ENCODE measurements at places on chromosomes 12 and 14. TPM values are rescaled to one million over a fixed set of nuclear protein-coding genes. Genes with fewer than 3 reads are reported as not detected.

DNA sequence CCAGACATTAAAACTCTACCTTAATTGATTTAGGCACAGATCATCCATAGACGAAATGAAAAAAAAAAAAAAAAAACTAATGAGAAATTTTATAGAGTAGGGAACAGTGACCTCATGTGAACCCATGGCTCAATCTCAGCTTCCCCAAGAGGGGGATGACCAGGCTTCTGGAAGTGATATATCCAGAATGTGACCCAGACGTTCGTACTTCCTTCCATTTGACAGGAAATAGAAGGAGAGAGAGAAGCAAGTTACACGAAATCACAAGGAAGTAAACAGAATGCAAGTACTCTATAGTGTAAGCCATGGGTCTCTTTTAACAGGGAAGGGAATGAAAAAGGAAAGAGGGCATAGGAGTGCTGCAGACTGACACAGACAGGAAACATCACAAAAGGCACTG, 10.1 kb downstream of the FOXN3 start:
- no peak overlapping the region for H3K4me3 ChIP-seq
- no peak overlapping the region for H3K27ac ChIP-seq
- peaks cover 10% of the 10 kb centered on the region for H3K36me3 ChIP-seq
- no peak for DNase-seq
- no peaks in the 10 kb centered on the region for H3K27me3 ChIP-seq

DNA sequence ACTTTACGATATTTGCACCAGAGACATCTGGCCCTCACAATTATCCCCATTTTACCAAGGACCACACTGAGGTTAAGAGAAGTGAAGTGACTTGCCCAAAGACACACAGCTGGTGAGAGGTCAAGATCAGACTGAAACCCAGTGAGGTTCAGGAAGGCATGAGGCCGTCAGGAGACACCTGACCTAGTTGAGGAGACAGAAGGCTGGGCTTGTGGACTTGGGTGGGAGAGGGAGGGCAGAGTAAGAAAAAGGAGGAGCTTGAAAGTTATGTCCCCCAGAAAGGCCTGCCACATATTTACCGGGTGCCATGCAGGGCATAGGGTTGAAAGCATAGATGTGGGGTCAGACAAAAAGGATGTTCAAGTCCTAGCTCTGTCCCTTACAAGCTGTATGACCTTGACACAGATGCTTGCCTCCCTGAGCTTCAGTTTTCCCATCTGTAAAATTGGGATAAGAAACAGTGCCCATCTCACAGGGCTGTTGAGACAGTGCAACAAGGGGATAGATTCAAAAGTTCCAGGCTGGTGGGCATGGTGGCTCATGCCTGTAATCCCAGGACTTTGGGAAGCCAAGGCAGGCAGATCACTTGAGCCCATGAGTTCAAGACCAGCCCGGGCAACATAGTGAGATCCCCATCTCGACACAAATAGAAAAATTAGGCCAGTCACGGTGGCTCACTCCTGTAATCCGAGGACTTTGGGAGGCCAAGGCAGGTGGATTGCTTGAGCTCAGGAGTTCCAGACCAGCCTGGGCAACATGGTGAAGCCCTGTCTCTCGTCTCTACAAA, 6.4 kb downstream of the SELPLG start:
- no peak for DNase-seq
- H3K36me3 ChIP-seq, result no peaks in the 10 kb centered on the region
- no peaks in the 10 kb centered on the region for H3K27me3 ChIP-seq
- no peak overlapping the region for H3K27ac ChIP-seq
- H3K4me1 ChIP-seq, result peaks cover 12% of the 10 kb centered on the region

GRCh38 chr12:101209319-101210302, at the start of gene SLC5A8:
TSS of gene SLC5A8 (minus strand) at chr12:101210238. CDS start at chr12:101209848, 390 bp downstream.
- H3K27ac ChIP-seq, result no peak within 1 kb of the TSS
- peak within 1 kb of the TSS; percentile 17 for H3K4me3 ChIP-seq
- H3K27me3 ChIP-seq, result peaks cover 18% of the 10 kb centered on the region
- no peaks in the 10 kb centered on the region for H3K4me1 ChIP-seq

DNA sequence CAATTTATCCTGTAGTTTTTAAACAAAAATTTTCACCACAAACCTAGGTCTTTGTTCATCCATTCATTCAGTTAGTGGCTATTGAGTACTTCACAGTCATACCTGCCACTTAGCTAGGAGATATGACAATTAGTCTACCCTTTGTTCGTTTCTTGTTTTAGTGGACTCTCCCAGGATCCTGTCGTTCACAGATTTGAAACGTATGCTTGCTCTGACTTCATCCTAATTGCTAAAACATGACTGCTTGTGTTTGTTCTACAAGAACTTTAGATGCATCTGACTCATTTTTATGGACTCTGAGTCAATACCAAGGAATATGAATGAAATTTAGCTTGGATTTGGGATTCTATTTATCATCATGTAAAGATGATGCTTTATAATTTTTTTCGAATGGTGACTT, 69.5 kb downstream of the TBC1D30 start:
- no peaks in the 10 kb centered on the region for H3K27me3 ChIP-seq
- no peak for DNase-seq
- H3K4me1 ChIP-seq, result no peaks in the 10 kb centered on the region
- no peak overlapping the region for H3K4me3 ChIP-seq
- no peak overlapping the region for H3K27ac ChIP-seq

DNA sequence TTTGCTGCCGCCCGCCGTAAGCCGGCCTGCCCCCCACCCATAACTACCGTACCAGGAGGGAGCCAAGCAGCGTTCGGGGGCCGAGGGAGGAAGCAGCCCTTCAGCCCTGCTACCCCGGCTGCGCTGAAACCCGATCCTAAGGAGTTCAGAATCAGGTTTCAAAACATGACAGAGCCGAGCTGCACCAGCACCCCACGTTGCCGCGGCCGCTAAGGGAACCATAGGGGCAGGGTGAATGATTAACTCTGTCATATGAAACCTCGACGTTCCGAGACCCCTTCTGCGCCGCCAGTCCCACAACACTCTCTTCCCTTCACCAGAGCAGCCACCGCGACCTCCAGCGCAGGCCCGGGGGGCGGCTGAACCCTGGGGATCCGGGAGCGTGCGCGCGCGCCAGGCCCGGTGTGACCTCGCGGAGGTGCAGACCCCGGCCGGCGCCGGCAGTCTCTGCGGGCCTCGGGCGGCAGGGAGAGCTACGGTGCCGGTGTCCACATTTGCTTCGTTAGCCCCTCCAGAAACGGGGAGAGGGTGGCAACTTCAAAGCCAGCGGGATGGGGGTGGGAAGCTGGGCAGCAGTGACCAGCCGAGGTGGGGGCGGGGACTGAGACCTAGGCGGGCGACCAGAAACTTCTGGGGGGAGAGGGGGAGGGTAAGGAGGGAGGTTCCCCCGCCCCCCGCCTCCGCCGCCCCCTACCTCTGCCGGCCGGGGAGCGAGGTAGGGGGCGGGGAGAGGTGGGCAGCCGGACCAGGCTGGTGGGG, 1.6 kb downstream of the SIX4 start:
- H3K36me3 ChIP-seq, result peaks cover 3% of the 10 kb centered on the region
- H3K4me1 ChIP-seq, result peaks cover 31% of the 10 kb centered on the region
- DNase-seq, result no peak
- H3K27me3 ChIP-seq, result peaks cover 33% of the 10 kb centered on the region
- no peak overlapping the region for H3K27ac ChIP-seq

DNA sequence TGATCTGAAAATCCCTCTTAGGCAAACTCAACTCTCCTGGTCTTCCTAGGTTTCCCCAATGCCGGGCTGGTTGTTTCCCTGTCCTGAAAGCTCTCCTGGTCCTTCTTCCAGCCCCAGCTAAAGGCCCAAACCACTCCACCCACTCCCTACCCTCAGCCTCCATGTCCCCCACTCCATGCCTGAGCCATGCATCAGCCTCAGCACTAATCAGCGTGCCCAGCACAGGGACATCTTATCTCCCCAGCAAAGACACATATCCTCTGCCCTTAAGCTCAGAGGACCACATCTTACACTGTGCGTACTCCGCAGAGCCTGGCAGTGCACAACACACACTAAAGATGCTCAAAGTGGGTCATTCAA, 25.9 kb downstream of the ACTN1 start:
- DNase-seq, result no peak
- H3K4me3 ChIP-seq, result no peak overlapping the region
- peaks cover 46% of the 10 kb centered on the region for H3K4me1 ChIP-seq
- H3K36me3 ChIP-seq, result peaks cover 3% of the 10 kb centered on the region
- H3K27me3 ChIP-seq, result no peaks in the 10 kb centered on the region
- no peak overlapping the region for H3K27ac ChIP-seq

- H3K27ac ChIP-seq, result no peak overlapping the region
- no peaks in the 10 kb centered on the region for H3K36me3 ChIP-seq
- no peak for DNase-seq
- no peak overlapping the region for H3K4me3 ChIP-seq
- H3K27me3 ChIP-seq, result no peaks in the 10 kb centered on the region
- H3K4me1 ChIP-seq, result no peaks in the 10 kb centered on the region
Observed at GRCh38 chr12:44863867-44864266, 12.2 kb downstream of the NELL2 start.

Gene HOXC6
- 10.3 TPM for total RNA-seq

DNA sequence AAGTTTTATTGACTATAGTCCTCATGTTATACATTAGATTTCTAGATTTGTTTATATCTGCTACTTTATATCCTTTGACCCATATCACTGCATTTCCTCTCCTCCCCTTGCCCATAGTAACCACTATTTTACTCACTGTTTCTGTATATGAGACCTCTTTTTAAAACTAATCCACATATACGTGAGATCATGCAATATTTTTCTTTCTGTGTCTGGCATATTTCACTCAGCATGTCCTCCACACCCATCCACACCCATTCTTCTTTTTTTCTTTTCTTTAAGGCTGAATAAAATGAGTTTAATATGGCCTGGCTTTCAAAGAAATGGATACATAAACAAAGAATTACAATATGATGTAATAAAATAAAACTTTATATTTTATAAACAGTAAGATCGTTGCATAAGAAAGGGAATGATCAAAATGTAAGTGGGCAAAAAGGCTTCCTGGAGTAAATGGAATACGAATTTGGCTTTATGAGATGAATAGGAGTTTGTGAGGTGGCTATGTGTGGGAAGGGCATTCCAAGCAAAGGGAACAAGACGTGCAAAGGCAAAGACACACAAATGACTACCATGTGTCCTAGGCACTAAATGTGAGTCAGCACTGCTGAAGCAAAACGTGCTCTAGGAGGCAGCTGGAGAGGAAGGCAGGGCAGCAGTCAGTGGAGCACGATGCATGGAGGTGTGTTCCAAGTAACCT, 53.2 kb upstream of the HIF1A start:
- no peaks in the 10 kb centered on the region for H3K36me3 ChIP-seq
- no peaks in the 10 kb centered on the region for H3K27me3 ChIP-seq
- peaks cover 6% of the 10 kb centered on the region for H3K4me1 ChIP-seq
- DNase-seq, result no peak
- no peak overlapping the region for H3K27ac ChIP-seq

DNA sequence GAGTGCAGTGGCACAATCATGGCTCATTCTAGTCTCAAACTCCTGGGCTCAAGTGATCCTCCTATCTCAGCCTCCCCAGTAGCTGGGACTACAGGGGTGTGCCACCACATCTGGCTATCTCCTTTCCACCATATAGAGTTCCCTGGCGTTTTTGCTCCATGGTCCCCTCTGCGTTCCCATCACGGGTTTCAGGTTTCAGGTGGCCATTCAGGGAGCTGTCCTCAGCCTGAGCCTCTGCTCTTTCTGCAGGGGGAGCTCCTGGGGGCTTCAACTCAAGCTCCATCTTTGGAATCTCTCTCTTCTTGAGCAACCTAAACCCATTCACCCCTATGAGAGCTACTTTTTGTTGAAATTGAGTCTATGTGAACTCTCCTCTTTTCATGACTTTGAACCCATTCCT, 11.6 kb downstream of the SMIM41 start:
- H3K27ac ChIP-seq, result no peak overlapping the region
- no peaks in the 10 kb centered on the region for H3K4me1 ChIP-seq
- H3K36me3 ChIP-seq, result no peaks in the 10 kb centered on the region
- DNase-seq, result no peak
- peaks cover 3% of the 10 kb centered on the region for H3K27me3 ChIP-seq

GRCh38 chr12:96438330-96438729, 38.1 kb upstream of the CDK17 start:
- H3K27ac ChIP-seq, result no peak overlapping the region
- no peak for DNase-seq
- H3K27me3 ChIP-seq, result no peaks in the 10 kb centered on the region
- no peaks in the 10 kb centered on the region for H3K4me1 ChIP-seq
- no peak overlapping the region for H3K4me3 ChIP-seq

GRCh38 chr12:47824198-47824597, 4.5 kb upstream of the HDAC7 start:
- no peak overlapping the region for H3K27ac ChIP-seq
- H3K4me3 ChIP-seq, result no peak overlapping the region
- no peaks in the 10 kb centered on the region for H3K27me3 ChIP-seq
- no peak for DNase-seq

Gene TTC6
- 6.7 TPM for total RNA-seq

Gene PLEKHD1
- total RNA-seq, result 3.0 TPM

Gene CAPZA3
- total RNA-seq, result not detected

DNA sequence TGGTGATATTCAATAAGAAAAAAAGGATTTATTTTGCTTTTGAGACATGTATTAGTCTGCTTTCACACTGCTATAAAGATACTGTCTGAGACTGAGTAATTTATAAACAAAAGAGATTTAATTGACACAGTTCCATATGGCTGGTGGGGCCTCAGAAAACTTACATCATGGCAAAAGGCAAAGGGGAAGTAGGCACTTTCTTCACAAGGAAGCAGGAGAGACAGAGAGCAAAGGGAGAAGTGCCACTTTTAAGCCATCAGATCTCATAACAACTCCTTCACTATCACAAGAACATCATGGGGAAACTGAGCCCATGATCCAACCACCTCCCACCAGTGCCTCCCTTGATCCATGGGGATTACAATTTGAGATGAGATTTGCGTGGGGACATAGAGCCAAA, 43.9 kb downstream of the BHLHE41 start:
- H3K27me3 ChIP-seq, result no peaks in the 10 kb centered on the region
- H3K4me1 ChIP-seq, result no peaks in the 10 kb centered on the region
- H3K27ac ChIP-seq, result no peak overlapping the region
- no peak overlapping the region for H3K4me3 ChIP-seq
- no peaks in the 10 kb centered on the region for H3K36me3 ChIP-seq

- no peaks in the 10 kb centered on the region for H3K27me3 ChIP-seq
- peaks cover 12% of the 10 kb centered on the region for H3K4me1 ChIP-seq
- no peaks in the 10 kb centered on the region for H3K36me3 ChIP-seq
- no peak overlapping the region for H3K4me3 ChIP-seq
- no peak for DNase-seq
- peak overlapping the region; percentile 50 for H3K27ac ChIP-seq
Observed at GRCh38 chr12:30908076-30908721, 18.3 kb upstream of the TSPAN11 start.

- peaks cover 28% of the 10 kb centered on the region for H3K4me1 ChIP-seq
- DNase-seq, result no peak
- H3K27ac ChIP-seq, result no peak overlapping the region
- no peak overlapping the region for H3K4me3 ChIP-seq
- H3K27me3 ChIP-seq, result peaks cover 41% of the 10 kb centered on the region
Observed at GRCh38 chr12:2963154-2963759, 4.1 kb downstream of the TEAD4 start.

- no peak for DNase-seq
- H3K27me3 ChIP-seq, result peaks cover 36% of the 10 kb centered on the region
- no peak within 1 kb of the TSS for H3K27ac ChIP-seq
- no peaks in the 10 kb centered on the region for H3K36me3 ChIP-seq
- H3K4me3 ChIP-seq, result no peak within 1 kb of the TSS
Observed at GRCh38 chr14:100159094-100159864, at the start of gene DEGS2. TSS of gene DEGS2 (minus strand) at chr14:100159645. CDS start at chr14:100159587, 58 bp downstream.
